ENCODE measurements at places on chromosomes 2 and 18. TPM values are rescaled to one million over a fixed set of nuclear protein-coding genes. Genes with fewer than 3 reads are reported as not detected.

Gene PARD6G
- total RNA-seq, result 0.38 TPM

Gene SMYD1
- total RNA-seq, result not detected

Gene RAB6D
- total RNA-seq, result not detected

Gene BAZ2B
- 18.5 TPM for total RNA-seq

Gene MALL
- not detected for total RNA-seq

Gene SLC5A7
- not detected for total RNA-seq

Gene RIF1
- 69.8 TPM for total RNA-seq

Gene PAX8
- 0.36 TPM for total RNA-seq

Gene SCYGR4
- total RNA-seq, result not detected

Gene KANSL3
- total RNA-seq, result 61.8 TPM

Gene GCG
- total RNA-seq, result not detected

Gene GAD1
- not detected for total RNA-seq

Gene RPRM
- total RNA-seq, result not detected

Gene CRYBA2
- total RNA-seq, result not detected

Gene NUP35
- 12.5 TPM for total RNA-seq

Gene EFR3B
- 0.11 TPM for total RNA-seq

Gene EVX2
- total RNA-seq, result not detected

- no peak for DNase-seq
Measured at GRCh38 chr2:129605646-129606045, 373.8 kb upstream of the RAB6C start.

- no peak for DNase-seq
Measured at GRCh38 chr18:51516478-51517038, 319.1 kb upstream of the MEX3C start.

GRCh38 chr18:70428439-70428838 lies 139.6 kb downstream of the SOCS6 start:
- DNase-seq, result no peak

DNA sequence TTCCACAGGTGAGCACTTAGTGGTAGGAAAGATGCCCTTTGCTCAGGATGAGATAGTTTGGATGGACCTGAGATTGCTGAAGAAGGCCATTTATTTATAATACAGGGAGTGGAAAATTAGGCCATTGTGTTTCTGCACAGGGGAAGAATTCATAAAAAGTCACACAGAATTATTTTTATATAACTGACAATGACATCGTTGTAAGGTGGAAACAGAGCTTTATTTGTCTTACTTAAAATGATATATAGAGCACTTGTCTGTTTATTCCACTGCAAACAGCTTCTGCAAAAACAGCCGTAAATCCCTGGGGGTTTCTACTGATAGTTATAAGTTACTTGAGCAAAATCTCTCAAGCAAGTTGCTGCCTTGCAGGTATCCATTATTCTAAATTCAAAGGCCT lies 158.1 kb upstream of the ZNF521 start:
- DNase-seq, result no peak

GRCh38 chr2:43941966-43942365 lies 53.8 kb downstream of the LRPPRC start:
- DNase-seq, result no peak

- DNase-seq, result no peak
Measured at GRCh38 chr2:54041135-54041534, 70.3 kb upstream of the PSME4 start.

GRCh38 chr2:220072669-220073220 lies 445.3 kb downstream of the SLC4A3 start:
- no peak for DNase-seq

- no peak for DNase-seq
Measured at GRCh38 chr2:238906936-238907716, 59.2 kb downstream of the TWIST2 start.

GRCh38 chr18:8479789-8480188 lies 129.4 kb upstream of the RAB12 start:
- no peak for DNase-seq

GRCh38 chr2:199596549-199596948 lies 138.8 kb upstream of the SATB2 start:
- no peak for DNase-seq

DNA sequence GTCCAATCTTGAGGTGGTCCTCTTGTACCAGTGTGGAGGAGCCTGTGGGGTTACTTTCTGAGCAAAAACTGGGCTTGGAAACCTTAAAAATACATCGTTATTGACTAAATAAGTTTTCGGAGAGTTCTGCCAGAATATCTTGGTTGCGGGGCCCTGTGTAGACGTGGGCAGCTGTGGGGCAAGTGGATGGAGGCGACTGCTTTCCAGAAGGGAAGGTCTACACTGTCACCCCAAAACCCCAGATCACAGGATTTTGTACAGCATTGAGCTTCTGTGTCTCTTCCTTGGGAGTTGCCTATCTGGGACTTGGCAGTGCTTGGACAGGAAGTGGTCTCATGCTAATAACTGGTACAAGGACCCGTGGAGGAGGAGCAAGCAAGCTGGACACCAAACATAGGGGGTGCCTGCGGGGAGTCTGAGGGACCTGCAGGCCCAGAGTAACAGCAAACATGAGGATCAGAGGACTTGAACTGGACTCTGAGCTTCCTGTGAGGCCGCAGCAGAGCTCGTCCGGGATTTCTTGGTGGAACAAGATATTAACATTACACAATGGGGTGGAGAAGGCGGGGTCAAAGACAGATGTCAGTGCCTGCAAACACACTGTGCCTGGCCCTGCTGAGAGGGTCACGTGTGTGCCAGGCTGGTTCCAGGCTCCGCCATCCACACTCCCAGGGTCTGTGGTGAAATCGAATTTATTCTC lies 48.0 kb upstream of the CTLA4 start:
- no peak for DNase-seq

- no peak for DNase-seq
Measured at GRCh38 chr2:127047054-127047453, 59.9 kb downstream of the BIN1 start.

- DNase-seq, result no peak
Measured at GRCh38 chr18:6850396-6850795, 120.9 kb downstream of the ARHGAP28 start.

- no peak for DNase-seq
Measured at GRCh38 chr2:175152242-175152641, 15.8 kb downstream of the ATF2 start.

DNA sequence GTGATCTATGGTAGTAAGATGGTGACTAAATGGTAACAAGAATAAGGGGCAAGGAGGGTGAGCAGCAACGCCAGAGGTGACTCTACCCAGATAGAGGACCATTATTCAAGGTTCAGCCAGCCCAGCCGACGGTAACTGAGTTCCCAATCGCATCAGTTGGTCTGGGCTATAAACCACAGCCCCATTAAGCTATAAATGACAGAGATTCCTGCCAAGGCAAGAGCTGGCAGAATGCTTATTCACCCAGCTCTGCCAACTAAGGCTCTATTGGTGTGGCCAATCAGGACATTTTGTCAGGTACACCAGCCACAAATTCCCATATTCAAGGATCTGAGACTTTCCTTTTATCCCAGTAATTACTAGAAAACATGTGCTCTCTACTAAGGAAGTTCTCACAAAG lies 3.6 kb downstream of the CHN1 start:
- no peak for DNase-seq

GRCh38 chr2:49004036-49004626 lies 150.2 kb downstream of the FSHR start:
- no peak for DNase-seq

DNA sequence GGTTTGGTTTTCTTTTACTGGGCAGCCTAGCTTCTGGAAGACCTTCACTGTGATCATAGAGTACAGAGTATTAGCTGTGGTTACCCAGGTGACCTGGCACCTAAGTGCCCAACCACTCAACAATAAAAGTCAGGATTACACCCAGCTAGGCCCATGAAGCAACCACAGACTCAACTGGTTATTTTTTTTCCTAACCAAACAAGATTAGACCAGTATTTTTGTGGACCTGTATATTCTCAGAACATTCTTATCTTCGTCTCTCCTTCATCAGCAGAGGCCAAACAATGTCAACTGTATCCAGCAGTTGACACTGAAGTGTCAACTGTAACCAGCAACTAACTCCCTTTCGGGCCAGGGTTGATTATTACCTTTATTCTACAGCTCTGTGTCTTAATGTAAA lies 289.2 kb upstream of the SLC39A10 start:
- DNase-seq, result no peak

DNA sequence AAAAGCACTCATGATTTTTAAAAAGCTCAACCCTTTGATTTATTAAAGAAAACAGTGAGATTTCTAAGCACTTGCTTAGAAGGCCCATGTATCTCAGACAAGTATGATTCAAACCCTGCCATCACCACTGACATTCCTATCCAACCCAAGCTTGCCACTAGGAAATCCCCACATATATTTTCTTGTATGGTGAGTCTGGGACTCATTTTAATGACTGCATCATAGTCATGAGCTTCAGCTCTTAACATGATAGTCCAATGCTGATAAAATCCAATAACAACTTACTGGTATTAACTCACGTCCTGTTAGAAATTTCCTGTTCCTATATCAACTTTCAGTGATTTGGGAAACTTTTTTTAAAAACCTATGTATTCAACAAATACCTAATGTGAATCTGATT lies 39.4 kb upstream of the NCKAP5 start:
- DNase-seq, result no peak

DNA sequence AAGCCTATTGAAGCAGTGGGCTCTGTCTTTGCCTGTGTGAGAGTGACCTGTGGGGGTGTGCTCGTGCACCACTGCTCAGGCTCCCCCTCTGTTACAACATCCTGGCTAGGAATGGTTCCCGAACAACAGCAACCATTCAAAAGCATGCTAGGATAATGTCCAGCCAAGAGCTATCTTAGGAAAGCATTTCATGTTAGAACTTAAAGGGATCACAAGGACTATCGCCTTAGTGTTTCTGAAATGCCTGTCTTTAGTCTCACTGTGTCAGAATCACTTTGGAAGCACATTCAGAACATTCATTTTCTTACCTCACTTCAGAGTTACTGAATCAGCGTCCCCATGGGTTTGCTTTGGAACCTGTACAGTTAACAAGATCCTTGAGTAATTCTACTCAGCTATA lies 134.9 kb upstream of the DSEL start:
- DNase-seq, result no peak

- DNase-seq, result no peak
Measured at GRCh38 chr2:138423745-138424144, 77.8 kb upstream of the SPOPL start.

DNA sequence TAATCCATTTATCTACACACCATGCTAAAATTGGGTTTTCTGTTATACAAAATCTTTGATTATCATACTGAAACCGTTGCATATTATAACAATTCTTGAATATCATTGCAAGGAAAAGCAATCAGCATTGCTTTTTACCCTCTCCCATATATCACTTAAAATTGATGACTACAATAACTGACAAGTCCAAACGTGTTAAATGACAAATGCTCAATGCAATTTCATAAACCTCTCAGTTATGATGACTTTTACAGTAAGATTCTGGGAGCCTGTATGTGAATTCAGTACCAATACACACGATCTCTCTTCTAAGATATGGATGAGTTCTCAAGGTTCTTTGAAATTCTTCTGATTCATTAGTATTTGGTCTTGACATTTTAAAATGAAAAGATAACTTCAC lies 368.5 kb upstream of the TRIB2 start:
- no peak for DNase-seq

DNA sequence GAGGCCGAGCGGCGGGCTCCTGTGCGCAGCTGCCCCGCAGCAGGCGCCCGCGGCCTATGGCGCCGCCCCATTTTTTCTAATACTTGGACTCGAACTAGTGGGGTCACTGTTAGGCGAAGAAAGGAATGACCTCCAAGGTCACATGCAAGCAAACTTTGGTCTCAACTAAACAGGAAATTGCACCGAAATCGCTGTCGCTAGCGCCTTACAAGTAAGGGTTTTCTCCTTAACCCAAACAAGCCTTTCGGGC lies 339 bp downstream of the ACAA2 start:
- DNase-seq, result no peak

DNA sequence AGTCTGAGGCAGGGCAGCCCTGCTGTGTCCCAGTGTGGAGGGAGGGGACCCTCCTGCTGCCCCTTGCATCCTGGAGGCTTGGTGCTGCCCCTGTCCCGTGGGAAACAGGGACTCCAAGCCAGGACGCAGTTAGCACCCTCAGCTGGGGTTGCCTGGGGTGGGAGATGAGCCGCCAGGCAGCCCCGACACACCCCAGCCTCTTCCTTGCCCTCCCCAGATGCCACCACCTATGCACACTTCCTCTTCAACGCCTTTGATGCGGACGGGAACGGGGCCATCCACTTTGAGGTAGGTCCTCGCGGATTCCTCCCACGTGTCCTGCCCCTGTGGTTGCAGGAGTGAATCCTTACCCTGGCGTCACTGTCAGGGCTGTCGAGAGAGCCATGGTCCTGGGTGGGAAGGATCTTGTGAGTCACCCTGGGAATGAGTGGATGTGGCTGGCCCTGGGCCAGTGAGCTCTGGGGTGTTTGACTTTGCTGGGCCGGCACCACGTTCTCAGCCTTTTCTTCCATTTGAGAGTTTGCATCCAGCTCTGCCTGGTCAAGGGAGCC lies 27.5 kb upstream of the FAHD2A start:
- DNase-seq, result no peak

- no peak for DNase-seq
Measured at GRCh38 chr2:44744961-44745892, 196.3 kb upstream of the SIX3 start.

GRCh38 chr2:228433721-228434120 lies 252.2 kb upstream of the SPHKAP start:
- no peak for DNase-seq

DNA sequence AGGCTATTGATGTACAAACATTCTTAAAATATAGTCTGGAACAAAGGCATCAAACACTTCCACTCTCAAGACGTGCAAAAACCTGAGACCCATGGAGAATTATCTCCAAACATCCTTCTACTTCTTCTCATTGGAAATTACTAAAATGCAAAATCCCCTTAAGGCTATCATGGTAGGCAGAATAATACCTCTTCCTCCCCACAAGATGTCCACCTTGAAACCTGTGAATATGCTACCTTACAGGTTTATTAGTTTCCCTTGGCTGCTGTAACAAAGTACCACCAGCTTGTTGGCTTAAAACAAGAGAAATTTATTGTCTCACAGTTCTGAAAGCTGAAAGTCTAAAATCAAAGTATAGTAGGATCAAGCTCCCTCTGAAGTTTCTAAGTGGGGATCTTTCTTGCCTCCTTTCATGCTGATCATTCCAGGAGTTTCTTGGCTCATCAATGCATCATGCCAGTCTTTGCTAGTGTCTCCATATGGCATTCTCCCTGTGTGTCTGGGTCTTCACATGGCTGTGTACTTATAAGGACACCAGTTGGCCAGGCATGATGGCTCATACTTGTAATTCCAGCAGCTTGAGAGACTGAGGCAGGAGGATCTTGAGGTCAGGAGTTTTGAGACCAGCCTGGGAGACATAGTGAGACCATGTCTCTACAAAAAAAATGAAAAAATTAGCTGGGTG lies 163.7 kb upstream of the NCK2 start:
- no peak for DNase-seq

GRCh38 chr2:207530160-207531031 lies 634 bp downstream of the CREB1 start:
- peak; percentile 43 for DNase-seq

GRCh38 chr2:75522543-75523312 lies 38.0 kb downstream of the EVA1A start:
- DNase-seq, result no peak

GRCh38 chr2:160388464-160389263 lies 104.9 kb downstream of the RBMS1 start:
- peak; percentile 37 for DNase-seq

- no peak for DNase-seq
Measured at GRCh38 chr2:101162561-101163330, 11.6 kb upstream of the TBC1D8 start.
